ENCODE measurements at places on chromosomes 3 and 15. TPM values are rescaled to one million over a fixed set of nuclear protein-coding genes. Genes with fewer than 3 reads are reported as not detected.

DNA sequence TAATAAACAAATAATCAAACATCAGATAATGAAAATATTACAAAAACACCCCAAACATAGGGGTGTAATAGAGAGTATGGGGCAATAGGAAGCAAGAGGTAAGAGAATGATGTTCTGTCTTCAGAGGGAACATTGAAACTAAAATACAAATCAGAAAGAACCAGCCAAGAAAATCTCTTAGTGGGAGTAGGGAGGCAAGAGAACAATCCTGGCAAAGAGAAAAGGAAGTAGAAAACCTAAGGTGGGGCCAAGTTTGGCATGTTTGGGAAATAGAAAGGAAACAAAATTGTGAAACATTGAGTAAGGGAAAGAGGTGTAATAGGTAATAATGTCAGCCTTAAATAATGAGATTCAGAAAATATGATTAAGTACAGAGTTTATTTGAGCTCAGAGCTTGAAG lies 467.1 kb downstream of the RBMS3 start:
- no peaks in the 10 kb centered on the region for H3K27me3 ChIP-seq
- H3K4me3 ChIP-seq: no peak overlapping the region
- no peaks in the 10 kb centered on the region for H3K36me3 ChIP-seq
- no peak for DNase-seq
- H3K4me1 ChIP-seq: no peaks in the 10 kb centered on the region

GLCE gene
- 7.0 TPM for total RNA-seq

PPM1M gene
- 5.7 TPM for total RNA-seq

GRCh38 chr15:85007741-85008397 lies 26.2 kb downstream of the PDE8A start:
- H3K4me1 ChIP-seq: peaks cover 67% of the 10 kb centered on the region
- peak overlapping the region; percentile 37 for H3K27ac ChIP-seq
- no peaks in the 10 kb centered on the region for H3K36me3 ChIP-seq
- no peak overlapping the region for H3K4me3 ChIP-seq
- no peak for DNase-seq

GRCh38 chr3:50912746-50913145 lies 238.0 kb downstream of the DOCK3 start:
- H3K4me3 ChIP-seq: no peak overlapping the region
- no peak for DNase-seq
- H3K27me3 ChIP-seq: no peaks in the 10 kb centered on the region
- no peaks in the 10 kb centered on the region for H3K4me1 ChIP-seq
- no peaks in the 10 kb centered on the region for H3K36me3 ChIP-seq
- H3K27ac ChIP-seq: no peak overlapping the region

DNA sequence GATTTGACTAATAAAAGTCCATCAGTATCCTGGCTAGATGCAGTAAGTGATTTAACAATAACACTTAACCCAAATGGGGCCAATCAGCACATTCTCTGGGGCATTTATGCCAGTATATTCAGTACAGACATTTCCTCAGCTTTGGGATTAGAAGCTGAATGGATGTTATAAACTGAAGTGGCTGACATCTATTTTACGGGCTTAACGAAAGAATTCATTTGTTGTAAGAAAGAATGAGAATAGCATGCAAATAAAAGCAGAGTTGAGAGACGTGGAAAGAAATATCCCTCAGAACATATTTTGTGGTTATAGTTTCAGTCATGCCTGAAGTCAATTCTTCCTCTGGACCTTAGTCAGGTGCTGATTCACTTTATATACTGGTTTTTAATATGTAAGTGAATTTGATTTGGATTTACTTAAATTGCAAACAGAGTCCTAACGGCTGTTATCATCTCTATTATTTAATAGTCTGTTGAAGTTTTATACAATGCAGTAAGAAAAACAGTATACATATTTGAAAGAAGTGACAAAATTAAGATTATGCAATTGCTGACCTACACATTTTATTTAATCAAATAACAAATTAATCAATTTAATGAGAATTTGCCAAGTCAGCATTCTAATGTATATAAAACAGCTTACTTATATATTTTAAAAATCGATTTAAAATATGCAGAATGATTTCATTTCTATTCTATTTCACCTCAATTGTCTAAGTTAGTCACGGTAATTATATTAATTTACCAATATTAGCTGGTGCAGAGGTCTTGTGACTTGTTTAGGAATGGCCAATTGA lies 513.9 kb upstream of the CADM2 start:
- H3K27me3 ChIP-seq: no peaks in the 10 kb centered on the region
- no peak overlapping the region for H3K27ac ChIP-seq
- no peak for DNase-seq
- no peak overlapping the region for H3K4me3 ChIP-seq
- no peaks in the 10 kb centered on the region for H3K4me1 ChIP-seq

ZNF80 gene
- not detected for total RNA-seq

GRCh38 chr3:133964547-133964946 lies 65.2 kb downstream of the SLCO2A1 start:
- no peaks in the 10 kb centered on the region for H3K27me3 ChIP-seq
- H3K4me1 ChIP-seq: no peaks in the 10 kb centered on the region
- H3K27ac ChIP-seq: no peak overlapping the region
- H3K36me3 ChIP-seq: no peaks in the 10 kb centered on the region
- no peak overlapping the region for H3K4me3 ChIP-seq

Measured in right atrium auricular region (tissue), 2 donors.